CD4-positive, alpha-beta T cell treated with Interleukin-6 at 100 ng/mL for 8 hours (primary cell): ENCODE measurements at places on chromosomes 4 and X.

DNA sequence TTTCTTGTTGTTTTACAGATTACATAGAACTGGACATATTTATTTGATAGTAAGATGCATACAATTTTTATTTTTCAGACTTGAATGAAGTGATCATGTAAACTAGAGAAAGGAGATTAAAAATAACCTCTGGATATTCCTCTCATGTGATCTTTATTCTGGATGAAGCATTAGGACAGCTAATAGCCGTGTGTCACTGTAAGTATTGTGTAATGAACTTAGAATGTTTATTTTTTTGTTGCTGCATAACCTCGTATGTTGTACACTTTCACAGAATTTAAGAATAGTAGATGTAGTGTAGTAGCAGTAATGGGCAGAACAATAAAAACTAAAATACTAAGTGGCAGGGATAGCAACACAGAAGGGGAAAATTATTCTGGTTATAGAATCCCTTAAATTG, 2094.5 kb upstream of the TENM3 start:
- no peak for DNase-seq

GRCh38 chrX:137858106-137858505, 292.2 kb downstream of the ZIC3 start:
- no peak for DNase-seq

DNA sequence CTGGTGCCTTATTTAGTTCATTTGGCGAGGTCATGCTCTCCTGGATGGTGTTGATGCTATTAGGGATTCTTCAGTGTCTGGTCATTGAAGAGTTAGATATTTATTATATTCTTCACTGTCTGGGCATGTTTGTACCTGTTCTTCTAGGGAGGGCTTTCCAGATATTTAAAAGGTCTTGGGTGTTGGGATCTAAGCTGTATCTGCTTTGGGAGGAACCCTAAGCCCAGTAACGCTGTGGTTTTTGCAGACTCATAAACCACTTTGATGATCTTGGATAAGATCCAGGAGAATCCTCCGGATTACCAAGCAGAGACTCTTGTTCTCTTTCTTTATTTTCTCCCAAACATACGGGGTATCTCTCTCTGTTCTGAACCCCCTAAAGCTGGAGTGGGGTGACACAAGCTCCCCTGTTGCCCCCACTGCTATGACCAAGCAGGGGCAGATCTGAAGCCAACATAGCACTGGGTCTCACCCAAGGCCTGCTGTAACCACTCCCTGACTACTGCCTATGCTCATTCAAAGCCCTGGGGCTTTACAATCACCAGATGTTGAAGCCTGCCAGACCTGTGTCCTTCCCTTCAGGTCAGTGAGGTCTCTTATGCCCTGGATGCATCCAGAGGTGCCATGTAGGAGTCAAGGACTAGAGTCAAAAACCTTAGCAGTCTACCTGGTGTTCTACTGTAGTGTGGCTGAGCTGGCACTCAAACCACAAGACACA, 187.6 kb downstream of the GUCY2F start:
- DNase-seq: no peak

- DNase-seq: no peak
Measured at GRCh38 chr4:126756050-126756829, 876.5 kb upstream of the INTU start.

- no peak for DNase-seq
Measured at GRCh38 chr4:57100979-57101651, 9.1 kb downstream of the IGFBP7 start.

DNA sequence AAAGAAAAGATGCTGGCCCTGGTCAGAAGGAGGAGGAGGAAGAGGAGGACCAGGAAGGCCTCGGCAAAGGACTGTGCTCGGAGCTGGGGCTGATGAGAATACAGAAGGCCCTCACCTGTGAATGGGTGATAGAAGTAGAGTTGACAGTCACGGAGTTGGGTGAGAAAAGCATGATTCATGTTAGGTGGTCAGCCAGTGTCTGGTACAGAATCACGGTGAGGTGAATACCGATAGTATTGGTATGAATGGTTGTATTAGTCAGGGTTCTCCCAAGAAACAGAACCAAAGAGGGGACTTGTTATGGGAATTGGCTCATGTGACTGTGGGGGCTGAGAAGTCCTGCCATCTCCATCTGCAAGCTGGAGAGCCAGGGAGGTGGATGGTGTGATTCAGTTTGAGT, 32.5 kb upstream of the FAM156A start:
- no peak for DNase-seq

- DNase-seq: no peak
Measured at GRCh38 chrX:49999087-49999486, 76.7 kb downstream of the CLCN5 start.

- no peak for DNase-seq
Measured at GRCh38 chr4:128029907-128030306, 31.2 kb upstream of the LARP1B start.

DNA sequence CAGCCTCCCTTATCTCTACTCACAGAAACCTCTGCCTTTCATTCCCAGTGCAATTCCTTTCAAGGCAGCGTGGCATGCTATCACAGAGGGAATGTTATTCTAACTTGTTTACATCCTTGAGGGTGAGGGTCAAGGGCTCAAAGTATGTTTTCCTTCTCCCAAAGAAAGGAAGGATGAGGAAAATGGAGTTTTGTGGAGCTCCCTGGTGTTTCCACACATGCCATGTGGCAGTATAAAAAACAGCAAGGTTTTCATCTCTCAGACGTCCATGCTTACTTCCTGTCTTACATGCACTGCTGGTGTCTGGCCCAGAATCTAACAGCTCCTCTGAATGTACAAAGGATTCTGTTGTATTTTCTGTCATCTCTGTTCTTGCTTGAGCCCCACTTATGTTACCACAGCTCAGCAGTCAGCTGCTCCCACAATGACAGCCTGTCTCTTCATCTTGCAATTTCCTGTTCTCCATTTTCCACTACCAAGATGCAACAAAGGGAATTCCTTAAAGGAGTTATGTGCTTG, 128.0 kb downstream of the SNCA start:
- no peak for DNase-seq

- DNase-seq: no peak
Measured at GRCh38 chr4:150002561-150002960, 75.7 kb upstream of the DCLK2 start.

DNA sequence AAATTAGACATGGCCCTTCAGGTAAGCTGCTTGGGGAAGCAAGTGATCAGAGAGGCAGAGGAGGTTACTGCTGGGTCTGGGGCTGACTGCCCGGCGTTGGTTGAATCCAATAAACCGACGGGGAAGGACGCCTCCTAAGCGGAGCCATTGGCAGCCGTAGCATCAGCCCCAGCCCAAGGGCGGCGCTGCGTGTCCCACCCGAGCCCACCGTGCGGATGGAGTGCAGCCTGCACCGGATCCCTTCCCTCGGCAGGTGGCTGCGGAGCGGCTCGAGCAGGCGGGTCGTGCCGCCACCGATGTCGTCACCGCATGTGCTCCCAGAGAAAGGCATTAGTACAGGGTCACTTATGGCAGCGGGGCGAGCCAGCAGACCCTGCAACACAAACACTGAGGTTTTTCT, 82.1 kb downstream of the ALPK1 start:
- no peak for DNase-seq
